ENCODE measurements at places on chromosomes 1 and 21.

DNA sequence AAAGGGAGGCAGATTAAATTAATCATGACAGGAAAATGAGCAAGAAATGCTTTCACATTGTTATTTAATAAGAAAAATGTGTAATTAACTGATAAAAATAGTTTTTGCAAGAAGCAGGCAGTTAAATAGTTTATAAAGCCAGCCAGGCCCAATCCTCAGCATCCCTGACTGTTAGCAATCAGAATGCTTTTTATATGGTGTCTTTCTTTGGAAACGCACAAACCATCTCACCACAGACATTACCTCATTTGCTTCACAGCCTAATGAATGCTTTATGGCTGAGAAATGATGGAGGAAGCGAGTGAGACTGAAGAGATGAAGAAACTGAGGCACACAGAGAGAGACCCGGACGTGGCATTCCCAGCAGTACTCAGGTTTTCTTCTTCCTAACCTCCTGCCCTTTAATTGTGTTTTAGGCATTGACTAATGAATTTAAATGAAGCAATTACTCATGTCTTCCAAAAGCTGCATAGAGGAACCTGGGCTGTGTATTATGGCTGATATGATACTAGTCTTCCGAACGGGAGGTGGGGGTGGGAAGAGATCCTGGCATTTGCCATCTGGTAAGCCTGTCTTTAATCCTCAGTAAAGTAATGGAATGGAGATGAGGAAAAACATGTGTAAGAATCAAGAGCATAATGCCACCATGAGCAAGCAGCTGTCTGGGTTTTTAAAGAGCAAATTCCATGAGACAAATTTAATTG lies 116.1 kb upstream of the LMO4 start:
- no peak for DNase-seq

DNA sequence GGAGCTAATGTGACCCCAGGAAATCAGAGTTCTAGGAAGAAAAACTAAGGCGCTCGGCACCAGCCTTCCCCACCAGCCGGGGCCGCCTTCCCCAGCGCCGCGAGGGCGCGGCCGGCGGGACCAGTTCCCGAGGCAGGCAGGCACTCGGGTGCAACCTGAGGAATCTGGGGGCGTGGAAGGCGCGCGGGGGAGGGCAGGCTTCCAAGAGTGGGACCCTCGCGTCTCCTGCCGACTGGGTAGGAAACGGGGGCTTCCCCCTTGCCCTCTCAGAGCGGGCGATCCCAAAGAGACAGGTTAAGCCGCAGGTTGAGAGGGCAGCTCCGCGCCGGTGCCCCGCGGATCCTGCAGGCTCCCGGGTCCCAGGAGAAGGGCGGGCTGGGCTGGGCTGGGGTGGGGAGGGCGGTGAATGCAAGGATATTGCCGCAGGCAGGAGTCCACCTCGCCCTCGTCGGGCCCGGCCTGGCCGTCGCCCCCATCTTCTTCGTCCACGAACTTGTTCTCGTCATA lies 431 bp downstream of the ARPC5 start:
- DNase-seq: peak; percentile 5

GRCh38 chr1:59146056-59146455 lies 150.8 kb upstream of the FGGY start:
- DNase-seq: no peak

DNA sequence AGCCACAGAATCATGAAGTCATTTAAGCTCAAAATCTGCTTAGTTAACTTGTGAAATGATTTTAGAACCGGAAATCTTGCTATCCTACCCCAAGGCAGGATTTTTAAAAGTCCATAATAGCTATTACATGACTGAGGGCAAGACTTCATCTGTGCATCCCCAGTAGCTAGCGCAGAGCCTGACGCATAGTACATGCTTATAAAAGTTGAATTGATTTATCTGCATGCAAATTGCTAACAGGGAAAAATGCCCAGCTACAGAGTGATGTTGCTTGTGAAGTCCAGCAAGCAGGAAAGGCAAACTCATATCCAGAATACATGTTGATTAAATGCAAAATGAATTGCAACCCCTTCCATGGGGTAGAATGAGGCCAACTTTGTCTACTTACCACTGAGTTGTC lies 8.1 kb upstream of the MAP1LC3C start:
- DNase-seq: no peak

GRCh38 chr1:92356956-92357355 lies 58.1 kb downstream of the RPAP2 start:
- no peak for DNase-seq

GRCh38 chr1:243950166-243950565 lies 100.1 kb upstream of the AKT3 start:
- DNase-seq: no peak

- no peak for DNase-seq
These were observed 58.5 kb downstream of the WNT9A start for GRCh38 chr1:227889047-227889862.

- DNase-seq: no peak
These were observed 7.0 kb upstream of the ABCD3 start for GRCh38 chr1:94411237-94411636.

DNA sequence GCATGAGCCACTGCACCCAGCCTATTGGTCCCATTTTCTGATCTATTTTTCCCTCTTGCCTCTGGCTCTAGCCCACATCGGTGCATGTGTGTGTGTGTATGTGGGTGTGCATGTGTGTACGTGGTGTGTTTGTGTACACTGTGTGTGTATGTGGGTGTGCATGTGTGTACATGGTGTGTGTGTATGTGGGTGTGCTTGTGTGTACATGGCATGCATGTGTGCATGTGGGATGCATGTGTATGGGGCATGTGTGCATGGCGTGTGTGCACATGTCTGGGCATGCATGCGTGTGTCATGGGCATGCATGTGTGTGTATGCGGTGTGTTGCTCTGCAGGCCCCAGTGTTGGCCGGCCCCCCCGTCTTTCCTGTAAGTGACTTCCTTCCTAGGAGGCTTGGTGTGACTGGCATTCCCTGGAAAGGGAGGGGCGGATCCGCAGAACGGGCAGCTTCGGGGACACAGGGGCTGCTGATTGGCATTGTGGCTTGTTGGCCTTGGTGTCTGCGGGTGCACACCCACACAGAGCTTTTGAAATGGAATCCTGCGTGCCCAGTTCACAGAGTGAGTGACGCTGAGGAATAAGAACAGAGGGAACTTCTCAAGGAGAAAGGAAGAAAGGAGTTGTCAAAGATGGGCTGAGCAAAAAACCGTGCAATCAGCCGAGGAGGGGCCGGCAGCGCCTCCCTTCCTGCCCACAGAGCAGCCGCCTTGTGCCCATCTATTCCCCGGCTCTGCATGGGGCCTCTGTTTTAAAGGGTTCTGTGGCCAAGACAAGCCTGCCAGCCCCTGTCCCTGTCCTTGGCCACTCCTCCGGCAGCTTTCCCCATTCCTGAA lies 8.0 kb downstream of the PDXK start:
- DNase-seq: no peak

GRCh38 chr1:44672254-44672955 lies 1.9 kb downstream of the TMEM53 start:
- DNase-seq: no peak

GRCh38 chr1:24694380-24694843 lies 50.8 kb upstream of the CLIC4 start:
- peak; percentile 42 for DNase-seq

GRCh38 chr1:221621683-221622082 lies 120.2 kb downstream of the DUSP10 start:
- DNase-seq: no peak
